H54 (cell line): ENCODE measurements at places on chromosomes 16 and 17.

- no peak for DNase-seq
These were observed 51.5 kb downstream of the MPRIP start for GRCh38 chr17:17093764-17094163.

DNA sequence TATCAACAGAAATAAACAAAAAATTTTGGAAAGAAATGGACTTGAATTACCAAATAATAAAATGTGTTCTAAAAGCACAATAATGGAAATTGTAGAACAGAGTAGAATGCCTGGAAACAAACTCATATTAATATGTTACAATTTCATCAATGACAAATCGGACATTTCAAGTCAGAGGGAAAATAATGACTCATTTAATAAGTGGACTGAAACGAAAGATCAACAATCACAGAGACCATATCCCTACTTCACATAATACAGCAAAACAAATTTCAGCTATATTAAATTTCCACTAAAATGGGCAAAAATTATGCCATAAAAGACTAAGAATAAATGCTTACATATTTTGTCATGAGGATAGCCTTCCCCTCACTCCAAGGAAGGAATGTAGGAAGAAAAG lies 25.7 kb downstream of the CDYL2 start:
- no peak for DNase-seq

- no peak for DNase-seq
These were observed 13.2 kb upstream of the ARL2BP start for GRCh38 chr16:57231821-57232350.

- DNase-seq, result no peak
These were observed 2.5 kb upstream of the SMPD3 start for GRCh38 chr16:68450741-68451255.

- no peak for DNase-seq
These were observed 23.6 kb downstream of the NTN1 start for GRCh38 chr17:9044772-9045463.

DNA sequence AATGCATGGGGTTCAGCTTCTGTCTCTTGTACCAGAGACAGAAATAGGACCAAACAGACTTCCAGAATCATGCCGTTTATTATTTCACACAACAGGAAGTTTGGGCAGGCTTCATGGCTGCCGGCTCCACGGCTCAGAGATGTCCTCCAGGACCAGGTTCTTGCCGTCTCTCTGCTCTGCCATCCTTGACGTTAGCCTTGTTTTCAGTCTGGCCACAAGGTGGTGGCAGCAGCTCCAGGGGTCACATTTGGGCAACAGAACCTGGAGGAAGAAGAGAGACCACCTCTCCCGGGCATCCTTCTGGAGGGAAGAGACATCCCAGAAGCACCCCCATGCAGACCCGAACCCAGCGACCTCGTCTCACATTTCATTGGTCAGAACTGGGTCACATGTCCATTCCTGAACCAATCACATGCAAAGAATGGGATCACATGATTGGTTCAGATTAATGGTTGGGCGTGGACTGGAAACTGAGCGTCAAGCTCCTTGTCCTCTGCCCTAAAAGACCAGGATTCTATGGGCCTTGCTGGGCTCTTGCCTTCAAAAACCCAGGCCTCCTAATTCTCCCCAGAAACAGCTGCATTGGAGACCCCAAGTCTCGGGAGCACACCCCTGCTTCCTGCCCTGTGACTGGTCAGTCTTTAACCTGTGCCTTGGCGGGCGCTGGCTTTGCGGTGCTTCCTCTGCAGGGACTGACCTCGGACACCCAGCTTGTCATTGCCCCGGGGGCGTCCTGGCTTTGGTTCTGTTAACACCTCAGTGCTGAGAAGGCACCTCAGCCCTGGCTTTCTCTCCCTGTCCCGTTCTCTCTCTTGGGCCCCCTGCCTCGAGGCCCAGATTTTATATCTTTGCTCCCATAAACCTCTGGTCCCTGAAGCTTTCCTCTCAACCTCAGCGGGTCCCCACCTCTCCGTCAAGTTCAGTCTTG lies 63.3 kb downstream of the IRF8 start:
- DNase-seq, result no peak

DNA sequence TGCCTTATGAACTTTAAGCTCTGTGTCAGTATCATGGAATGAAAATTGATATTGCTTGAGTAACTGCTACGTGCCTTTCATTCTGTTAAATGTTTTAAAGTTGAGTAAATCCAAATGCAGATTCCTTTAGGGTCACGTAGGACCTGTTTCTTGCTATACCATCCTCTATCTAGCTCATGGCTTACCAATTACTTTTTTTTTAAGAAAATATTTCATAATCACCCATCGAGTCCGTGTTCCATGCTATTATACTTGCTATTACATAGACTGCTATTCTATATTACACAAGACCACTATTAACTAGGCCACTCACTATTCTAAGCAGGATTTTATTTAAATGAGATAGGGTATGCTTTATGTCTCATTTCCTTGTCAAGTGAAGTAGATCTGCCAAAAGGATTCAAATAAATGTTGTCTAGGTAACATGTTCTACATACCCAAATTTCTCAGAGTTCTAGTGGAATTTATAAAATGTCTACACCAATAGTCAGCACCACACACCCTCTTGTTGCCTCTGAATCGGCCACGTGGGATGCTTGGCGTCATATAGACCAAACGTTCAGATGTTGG lies 11.9 kb downstream of the ANKFN1 start:
- no peak for DNase-seq
